ENCODE measurements at places on chromosomes 3 and 15. TPM values are rescaled to one million over a fixed set of nuclear protein-coding genes. Genes with fewer than 3 reads are reported as not detected.

DNA sequence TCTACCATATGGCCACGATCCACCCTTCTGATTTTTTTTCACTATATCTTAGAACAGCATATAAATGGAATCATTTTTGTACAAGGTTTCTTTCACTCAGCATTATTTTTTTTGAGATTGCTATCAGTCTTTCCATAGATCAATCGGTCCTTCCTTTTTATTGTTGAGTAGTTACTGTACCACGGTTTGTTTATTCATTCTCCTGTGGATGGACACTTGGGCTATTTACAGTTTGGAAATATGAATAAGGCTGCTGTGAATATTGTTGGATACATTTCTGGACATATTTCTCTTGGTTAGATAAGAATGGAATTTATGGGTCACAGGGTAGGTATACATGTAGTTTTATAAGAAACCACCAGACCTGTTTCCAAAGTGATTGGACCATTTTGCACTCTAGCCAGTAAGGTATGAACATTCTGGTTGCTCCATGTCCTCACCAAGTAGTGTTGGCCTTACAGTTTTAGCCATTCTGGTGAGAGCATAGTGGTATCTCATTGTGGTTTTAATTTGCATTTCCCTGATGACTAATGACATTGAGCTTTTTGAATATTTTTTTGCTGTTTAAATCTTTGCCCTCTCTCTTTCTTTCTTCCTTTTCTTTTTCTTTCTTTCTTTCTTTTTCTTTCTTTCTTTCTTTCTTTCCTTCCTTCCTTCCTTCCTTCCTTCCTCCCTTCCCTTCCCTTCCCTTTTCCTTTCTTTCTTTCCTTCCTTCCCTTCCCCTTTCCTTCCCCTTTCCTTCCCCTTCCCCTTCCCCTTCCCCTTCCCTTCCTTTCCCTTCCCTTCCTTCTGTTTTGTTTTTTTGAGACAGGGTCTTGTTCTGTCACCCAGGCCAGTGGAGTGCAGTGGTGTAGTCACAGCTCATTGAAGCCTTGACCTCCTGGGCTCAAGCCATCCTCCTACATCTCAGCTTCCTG lies 49.2 kb downstream of the LRRK1 start:
- peak; percentile 30 for DNase-seq
- H3K4me3 ChIP-seq: no peak overlapping the region
- no peak overlapping the region for H3K27ac ChIP-seq
- no peaks in the 10 kb centered on the region for H3K36me3 ChIP-seq

DNA sequence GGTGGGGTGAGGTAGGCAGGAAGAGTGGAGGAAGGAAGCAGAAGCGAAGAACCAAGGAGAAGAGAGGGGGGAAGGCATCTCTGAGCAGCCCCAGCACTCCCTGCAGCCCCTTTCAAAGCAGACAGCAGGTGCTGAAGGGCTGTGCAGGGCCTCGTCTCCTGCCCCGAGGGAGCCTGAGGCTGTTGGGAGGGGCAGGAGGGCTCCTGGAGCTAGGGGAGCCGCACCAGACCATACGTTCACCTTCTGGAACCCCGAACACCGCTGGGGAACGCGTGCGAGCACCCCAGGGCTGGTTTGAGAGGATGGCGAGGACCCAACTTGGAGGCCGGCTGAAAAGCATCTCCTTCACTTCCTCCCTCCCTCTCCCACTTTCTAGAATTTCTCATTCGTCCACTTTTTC lies 259.8 kb downstream of the FAM43A start:
- H3K27me3 ChIP-seq: no peaks in the 10 kb centered on the region
- no peaks in the 10 kb centered on the region for H3K4me1 ChIP-seq
- H3K27ac ChIP-seq: no peak overlapping the region
- H3K36me3 ChIP-seq: no peaks in the 10 kb centered on the region
- no peak for DNase-seq

- no peak for DNase-seq
- no peak overlapping the region for H3K27ac ChIP-seq
- H3K36me3 ChIP-seq: no peaks in the 10 kb centered on the region
- H3K4me3 ChIP-seq: no peak overlapping the region
Observed at GRCh38 chr3:170802164-170803151, 67.5 kb downstream of the RPL22L1 start.

- peaks cover 13% of the 10 kb centered on the region for H3K4me1 ChIP-seq
- H3K27ac ChIP-seq: no peak overlapping the region
- no peak for DNase-seq
- no peaks in the 10 kb centered on the region for H3K27me3 ChIP-seq
- H3K36me3 ChIP-seq: no peaks in the 10 kb centered on the region
Observed at GRCh38 chr3:31461426-31461825, 71.3 kb upstream of the STT3B start.

ARMC8 gene
- 36.4 TPM for total RNA-seq

- H3K4me1 ChIP-seq: no peaks in the 10 kb centered on the region
- H3K27me3 ChIP-seq: no peaks in the 10 kb centered on the region
- H3K36me3 ChIP-seq: no peaks in the 10 kb centered on the region
- H3K27ac ChIP-seq: no peak overlapping the region
- H3K4me3 ChIP-seq: no peak overlapping the region
Observed at GRCh38 chr3:160949460-160949859, 155.7 kb downstream of the B3GALNT1 start.

GRCh38 chr3:154427685-154428285 lies 2.2 kb downstream of the GPR149 start:
- no peaks in the 10 kb centered on the region for H3K4me1 ChIP-seq
- H3K4me3 ChIP-seq: no peak overlapping the region
- H3K27me3 ChIP-seq: peaks cover 4% of the 10 kb centered on the region
- no peak overlapping the region for H3K27ac ChIP-seq
- no peak for DNase-seq

GRCh38 chr3:13013994-13014754 lies 59.1 kb downstream of the IQSEC1 start:
- H3K27me3 ChIP-seq: no peaks in the 10 kb centered on the region
- H3K36me3 ChIP-seq: peaks cover 2% of the 10 kb centered on the region
- peak overlapping the region; percentile 99 for H3K27ac ChIP-seq
- peaks cover 96% of the 10 kb centered on the region for H3K4me1 ChIP-seq
- no peak for DNase-seq

- no peaks in the 10 kb centered on the region for H3K4me1 ChIP-seq
Observed at GRCh38 chr3:193774272-193774915, 181.4 kb downstream of the OPA1 start.

GRCh38 chr3:49019941-49020329 lies 1.6 kb upstream of the DALRD3 start:
- peaks cover 13% of the 10 kb centered on the region for H3K4me1 ChIP-seq
- DNase-seq: no peak
- peak overlapping the region; percentile 95 for H3K4me3 ChIP-seq
- H3K27ac ChIP-seq: peak overlapping the region; percentile 94
- no peaks in the 10 kb centered on the region for H3K27me3 ChIP-seq

DNA sequence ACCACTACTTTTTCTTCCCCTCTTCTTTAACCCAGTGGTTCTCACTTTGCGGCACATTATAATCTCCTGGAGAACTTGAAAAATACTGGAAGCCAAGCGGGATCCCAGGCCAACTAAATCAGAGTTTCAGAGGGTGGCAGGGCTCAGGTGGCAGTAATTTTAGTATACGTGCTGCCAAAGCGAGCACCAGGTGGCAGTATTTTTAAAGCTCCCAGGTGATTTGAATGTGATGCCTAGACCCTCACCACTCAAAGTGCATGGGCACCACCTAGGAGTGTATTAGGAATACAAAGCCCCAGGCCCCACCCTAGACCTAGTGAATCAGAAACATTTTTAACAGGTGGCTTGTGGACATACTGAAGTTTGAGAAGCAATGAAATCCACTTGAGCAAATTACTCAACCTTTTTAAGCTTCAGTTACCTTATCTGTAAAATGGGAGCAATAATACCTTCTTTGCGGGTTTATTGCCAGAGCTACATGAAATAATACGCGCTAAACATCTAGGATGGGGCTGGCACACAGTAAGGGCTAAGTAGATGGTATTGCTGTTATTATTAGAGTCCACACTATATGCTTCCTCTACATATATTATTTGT lies 8.3 kb downstream of the B3GALNT1 start:
- H3K27me3 ChIP-seq: no peaks in the 10 kb centered on the region
- no peak overlapping the region for H3K27ac ChIP-seq
- H3K4me3 ChIP-seq: no peak overlapping the region
- H3K36me3 ChIP-seq: no peaks in the 10 kb centered on the region
- no peak for DNase-seq
- no peaks in the 10 kb centered on the region for H3K4me1 ChIP-seq

- DNase-seq: no peak
- H3K4me1 ChIP-seq: no peaks in the 10 kb centered on the region
- no peaks in the 10 kb centered on the region for H3K36me3 ChIP-seq
- H3K4me3 ChIP-seq: no peak overlapping the region
- H3K27me3 ChIP-seq: no peaks in the 10 kb centered on the region
Observed at GRCh38 chr3:2579206-2579605, 480.5 kb downstream of the CNTN4 start.

SERF2 gene
- 905 TPM for total RNA-seq

DNA sequence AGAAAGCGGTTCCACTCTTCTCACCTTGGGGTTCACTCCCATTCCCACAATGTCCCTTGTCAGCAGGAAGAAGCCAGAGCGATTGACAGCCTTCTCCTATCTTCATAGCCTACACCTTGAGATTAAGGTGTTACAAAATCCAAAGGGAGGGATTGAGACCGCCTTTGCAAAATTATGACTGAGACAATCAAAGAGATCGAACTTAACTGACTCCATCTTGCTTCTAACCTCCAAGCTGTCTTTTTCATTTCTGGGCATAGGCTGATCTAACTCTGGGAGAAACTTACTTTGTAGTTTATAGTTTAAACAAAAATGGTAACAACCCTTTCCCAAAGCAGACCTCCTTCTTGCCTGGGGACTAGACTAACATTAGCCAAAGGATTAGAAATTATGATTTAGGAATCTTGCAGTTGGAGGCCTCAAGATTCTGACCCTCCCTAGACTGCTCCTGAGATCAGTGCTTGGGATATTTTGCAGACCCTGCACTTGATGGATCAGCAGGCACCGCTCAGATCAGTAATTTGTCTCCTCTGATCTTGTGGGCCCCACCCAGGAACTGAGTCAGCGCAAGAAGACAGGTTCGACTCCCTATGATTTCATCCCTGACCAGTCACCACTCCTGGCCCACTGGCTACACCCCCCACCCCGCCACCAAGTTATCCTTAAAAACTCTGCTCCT lies 40.0 kb downstream of the PAQR5 start:
- H3K4me1 ChIP-seq: no peaks in the 10 kb centered on the region
- no peak overlapping the region for H3K27ac ChIP-seq
- no peak overlapping the region for H3K4me3 ChIP-seq
- peaks cover 3% of the 10 kb centered on the region for H3K27me3 ChIP-seq
- DNase-seq: no peak

DNA sequence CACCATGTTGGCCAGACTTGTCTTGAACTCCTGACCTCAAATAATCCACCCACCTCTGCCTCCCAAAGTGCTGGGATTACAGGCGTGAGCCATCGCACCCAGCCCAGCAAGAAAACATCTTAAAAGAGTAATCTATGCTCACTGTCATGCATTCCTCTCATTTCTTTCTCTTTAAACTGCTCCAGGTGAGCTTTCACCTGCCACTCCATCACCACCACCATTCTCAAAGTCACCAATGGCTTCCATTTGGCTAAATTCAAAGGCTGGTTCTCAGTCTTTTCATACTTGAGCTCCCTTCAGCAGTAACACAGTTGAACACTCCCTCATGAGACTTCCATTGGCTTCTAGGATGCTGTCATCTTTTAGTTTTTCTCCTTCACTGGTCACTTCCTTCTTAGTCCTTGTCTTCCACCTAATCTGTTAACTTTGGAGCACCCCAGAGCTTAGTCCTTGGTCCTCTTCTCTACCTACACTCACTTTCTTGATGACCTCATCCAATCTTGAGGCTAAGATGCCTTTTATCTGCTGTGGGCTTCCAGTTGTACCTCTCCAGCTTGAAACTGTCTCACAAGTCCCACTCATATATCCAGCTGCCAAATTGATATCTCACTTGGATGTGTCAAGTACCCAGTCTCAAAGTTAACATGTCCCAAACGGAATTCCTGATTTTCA lies 27.0 kb upstream of the ESYT3 start:
- no peaks in the 10 kb centered on the region for H3K36me3 ChIP-seq
- no peak overlapping the region for H3K27ac ChIP-seq
- peaks cover 5% of the 10 kb centered on the region for H3K4me1 ChIP-seq
- no peak for DNase-seq
- H3K4me3 ChIP-seq: no peak overlapping the region
- peaks cover 3% of the 10 kb centered on the region for H3K27me3 ChIP-seq

- no peak for DNase-seq
- peaks cover 1% of the 10 kb centered on the region for H3K36me3 ChIP-seq
- no peak overlapping the region for H3K27ac ChIP-seq
- no peaks in the 10 kb centered on the region for H3K27me3 ChIP-seq
Observed at GRCh38 chr15:45064386-45064785, 41.4 kb downstream of the SORD start.

- H3K36me3 ChIP-seq: no peaks in the 10 kb centered on the region
- no peak overlapping the region for H3K4me3 ChIP-seq
- no peak for DNase-seq
- H3K27me3 ChIP-seq: no peaks in the 10 kb centered on the region
- no peaks in the 10 kb centered on the region for H3K4me1 ChIP-seq
- H3K27ac ChIP-seq: no peak overlapping the region
Observed at GRCh38 chr3:3286014-3286413, 106.5 kb upstream of the CRBN start.

XCR1 gene
- 0.13 TPM for total RNA-seq

SCN11A gene
- total RNA-seq: not detected

DNA sequence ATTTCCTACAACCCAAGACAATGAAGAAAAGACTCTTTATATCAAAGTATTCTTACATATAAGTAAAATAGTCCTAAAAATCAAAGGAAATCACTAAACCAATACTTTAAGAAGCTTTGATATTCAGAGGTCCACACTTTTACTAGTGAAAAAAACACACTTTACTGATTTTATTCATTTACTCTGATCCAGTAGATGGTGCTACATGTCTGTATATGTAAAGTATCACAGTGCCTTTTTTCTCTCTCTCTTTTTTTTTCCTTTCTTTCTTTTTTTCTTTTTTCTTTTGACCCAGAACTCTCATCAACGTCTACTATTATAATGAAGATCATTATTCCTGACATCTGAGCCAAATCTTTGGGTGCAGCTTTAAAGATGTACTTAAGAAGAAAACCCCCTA lies 10.8 kb upstream of the CCDC39 start:
- no peak overlapping the region for H3K27ac ChIP-seq
- no peak overlapping the region for H3K4me3 ChIP-seq
- no peaks in the 10 kb centered on the region for H3K36me3 ChIP-seq
- DNase-seq: no peak
- H3K4me1 ChIP-seq: no peaks in the 10 kb centered on the region
- no peaks in the 10 kb centered on the region for H3K27me3 ChIP-seq

- H3K36me3 ChIP-seq: no peaks in the 10 kb centered on the region
- H3K4me3 ChIP-seq: no peak overlapping the region
Observed at GRCh38 chr3:173055228-173055933, 85.7 kb downstream of the SPATA16 start.

CA12 gene
- total RNA-seq: 0.11 TPM

DNA sequence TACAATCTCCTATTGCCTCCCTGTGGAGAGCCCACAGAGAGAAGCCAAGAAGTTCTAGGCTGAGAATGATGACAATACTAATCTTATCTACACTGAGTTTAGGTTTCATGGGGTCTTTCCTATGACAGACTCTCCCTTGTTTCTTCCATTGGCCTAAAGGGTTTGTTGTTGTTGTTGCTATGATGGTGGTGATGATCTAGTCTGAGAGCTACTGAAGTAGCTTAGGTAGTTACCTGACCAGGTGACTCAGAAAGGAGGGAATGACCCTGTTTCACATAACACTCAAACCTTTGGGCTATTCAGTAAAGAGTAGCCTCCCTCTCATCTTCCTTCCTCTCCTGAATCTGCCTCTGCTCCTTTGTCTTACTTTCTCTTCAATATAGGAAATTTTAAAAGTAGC lies 170.2 kb downstream of the GMNC start:
- no peak overlapping the region for H3K4me3 ChIP-seq
- no peaks in the 10 kb centered on the region for H3K4me1 ChIP-seq
- no peaks in the 10 kb centered on the region for H3K27me3 ChIP-seq
- H3K36me3 ChIP-seq: no peaks in the 10 kb centered on the region

All from GM12878 (cell line).